ENCODE measurements at places on chromosomes 3 and 15.

DNA sequence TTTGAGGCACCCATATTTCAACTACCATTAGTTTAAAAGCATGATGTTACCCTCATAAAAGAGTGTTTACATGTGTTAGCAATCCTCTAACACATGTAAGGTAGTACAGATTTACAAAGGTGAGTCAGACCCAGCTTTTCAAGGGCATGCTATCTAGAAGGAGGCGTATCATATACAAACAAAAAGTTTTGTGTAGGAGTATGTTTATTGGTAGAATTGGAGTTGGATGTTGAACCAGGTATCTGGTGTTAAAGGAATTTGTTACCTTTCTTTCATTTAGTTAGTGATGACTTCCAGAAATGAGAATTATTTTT lies 2.4 kb downstream of the HACD3 start:
- peak; percentile 80 for DNase-seq

DNA sequence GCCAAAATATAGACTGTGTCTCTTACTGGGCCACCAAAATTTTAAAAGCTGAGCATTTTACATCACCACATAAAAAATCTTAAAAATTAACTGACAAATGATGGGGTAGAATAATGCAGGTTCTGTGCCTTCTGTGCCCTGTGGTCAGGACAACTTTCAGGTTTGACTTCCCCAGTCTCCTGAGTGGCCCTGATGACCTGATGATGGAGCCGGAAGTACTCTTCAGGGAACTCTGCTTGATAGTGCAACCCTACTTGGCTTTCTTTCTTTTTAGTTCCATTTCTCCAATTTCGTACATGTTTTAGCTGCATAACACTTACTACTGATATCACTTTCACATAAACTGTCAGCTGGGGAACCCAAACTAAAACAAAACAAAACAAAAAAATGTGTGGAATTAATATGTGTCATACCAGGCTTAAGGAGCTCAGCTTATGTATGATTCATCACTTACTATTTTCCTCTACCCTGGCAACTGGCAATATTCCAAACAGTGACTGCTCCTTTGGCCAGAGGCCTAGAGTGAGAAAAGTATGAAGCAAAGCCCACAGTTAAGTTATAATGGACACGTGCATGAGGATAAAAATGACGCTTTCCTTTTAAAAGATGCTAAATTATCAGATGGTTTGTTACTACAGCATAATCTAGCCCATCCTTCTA lies 194.3 kb downstream of the BCHE start:
- DNase-seq, result peak; percentile 99

DNA sequence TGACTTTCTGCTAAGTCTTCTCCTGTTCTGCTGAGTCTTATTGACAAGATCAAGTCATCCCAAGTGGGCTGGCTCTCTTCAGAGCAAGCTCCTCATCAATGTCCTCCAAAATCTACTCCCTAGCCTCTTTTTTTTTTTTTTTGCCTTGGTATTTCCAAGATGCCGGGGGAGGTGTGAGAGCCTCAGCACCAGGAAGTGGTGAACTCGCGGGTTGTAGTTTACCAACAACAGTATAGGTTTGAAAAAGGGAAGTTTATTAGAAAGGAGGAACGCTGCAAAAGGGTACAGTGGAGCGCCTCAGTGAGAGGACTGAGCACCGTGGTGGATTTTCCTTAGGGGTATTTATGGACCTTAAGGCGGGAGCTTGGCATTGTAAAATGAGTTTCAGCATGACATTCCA lies 94.3 kb upstream of the SGO1 start:
- DNase-seq, result no peak

DNA sequence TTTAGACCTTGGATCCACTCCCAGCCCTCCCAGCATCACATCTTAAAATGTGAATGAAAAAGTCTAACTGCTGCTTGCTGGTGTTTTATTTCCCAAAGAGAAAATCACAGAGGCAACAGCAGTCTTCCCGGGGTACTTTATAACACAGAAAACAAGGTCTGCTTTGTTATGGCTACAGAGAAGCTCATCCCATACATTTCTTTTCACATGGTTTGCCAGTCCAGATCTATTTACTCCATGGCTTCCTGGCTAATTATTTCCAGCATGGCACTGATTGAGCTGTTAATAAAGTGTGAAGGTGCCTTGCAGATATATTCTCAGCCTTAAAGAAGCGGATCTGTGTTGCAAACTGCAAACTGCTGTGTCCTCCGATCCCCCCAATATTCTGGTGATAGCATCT lies 466.1 kb upstream of the CFAP20DC start:
- no peak for DNase-seq

DNA sequence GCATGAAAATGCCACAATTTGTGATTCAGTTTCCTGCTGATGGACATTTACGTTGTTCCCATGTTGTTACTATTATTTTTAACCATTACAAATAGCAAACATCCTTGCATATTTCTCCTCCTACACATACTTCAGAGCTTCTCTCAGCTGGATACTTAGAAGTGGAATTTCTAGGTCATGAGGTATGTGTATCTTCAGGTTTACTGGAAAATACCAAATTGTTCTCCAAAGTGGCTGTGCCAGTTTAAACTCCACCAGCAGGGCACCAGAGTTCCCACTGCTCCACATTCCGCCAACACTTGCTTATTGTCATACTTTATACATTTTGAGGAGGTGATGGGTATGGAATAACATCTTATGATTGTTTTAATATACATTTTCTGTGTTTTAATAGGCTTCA lies 45.7 kb downstream of the PRR23E start:
- no peak for DNase-seq

DNA sequence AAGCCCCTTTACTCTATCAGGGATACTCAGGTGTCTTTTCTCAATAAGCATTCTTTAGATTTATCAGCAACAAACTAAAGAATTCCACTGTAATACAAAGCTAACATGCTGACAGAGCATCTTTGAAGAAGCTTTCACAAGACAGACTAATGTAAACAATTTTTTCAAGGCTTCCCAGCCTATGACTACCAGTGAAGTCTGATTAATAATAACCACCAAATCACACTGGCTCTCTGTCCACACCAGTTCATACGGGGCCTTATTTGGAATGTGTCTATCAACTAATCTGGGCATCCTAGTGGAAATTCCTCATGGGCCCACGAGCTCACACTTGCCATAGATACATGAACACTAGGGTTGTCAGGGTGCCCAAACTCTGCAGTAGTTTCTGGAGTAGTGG lies 84.5 kb downstream of the EFL1 start:
- DNase-seq, result peak; percentile 85

DNA sequence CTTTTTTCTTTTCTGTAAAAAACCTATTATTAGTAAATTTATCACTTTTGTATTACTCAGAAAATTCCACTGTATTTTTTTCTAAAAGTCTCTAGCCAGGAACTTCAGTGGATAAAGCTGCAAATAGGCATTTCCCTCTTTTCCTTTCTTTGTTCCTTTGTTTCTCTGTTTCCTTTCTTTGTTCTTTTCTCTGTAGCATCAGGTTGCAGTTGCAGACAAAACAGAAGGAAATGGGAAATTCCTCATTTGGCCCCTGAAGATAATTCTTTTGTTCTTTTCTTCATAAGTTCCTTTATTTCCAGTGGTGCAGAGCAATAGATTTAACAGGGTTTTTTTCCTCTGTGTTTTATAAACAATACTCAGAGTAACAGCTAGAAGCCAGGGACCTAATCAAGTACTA lies 416.5 kb downstream of the TBL1XR1 start:
- no peak for DNase-seq

- DNase-seq, result no peak
These were observed 101.5 kb upstream of the CRBN start for GRCh38 chr3:3281024-3281423.

DNA sequence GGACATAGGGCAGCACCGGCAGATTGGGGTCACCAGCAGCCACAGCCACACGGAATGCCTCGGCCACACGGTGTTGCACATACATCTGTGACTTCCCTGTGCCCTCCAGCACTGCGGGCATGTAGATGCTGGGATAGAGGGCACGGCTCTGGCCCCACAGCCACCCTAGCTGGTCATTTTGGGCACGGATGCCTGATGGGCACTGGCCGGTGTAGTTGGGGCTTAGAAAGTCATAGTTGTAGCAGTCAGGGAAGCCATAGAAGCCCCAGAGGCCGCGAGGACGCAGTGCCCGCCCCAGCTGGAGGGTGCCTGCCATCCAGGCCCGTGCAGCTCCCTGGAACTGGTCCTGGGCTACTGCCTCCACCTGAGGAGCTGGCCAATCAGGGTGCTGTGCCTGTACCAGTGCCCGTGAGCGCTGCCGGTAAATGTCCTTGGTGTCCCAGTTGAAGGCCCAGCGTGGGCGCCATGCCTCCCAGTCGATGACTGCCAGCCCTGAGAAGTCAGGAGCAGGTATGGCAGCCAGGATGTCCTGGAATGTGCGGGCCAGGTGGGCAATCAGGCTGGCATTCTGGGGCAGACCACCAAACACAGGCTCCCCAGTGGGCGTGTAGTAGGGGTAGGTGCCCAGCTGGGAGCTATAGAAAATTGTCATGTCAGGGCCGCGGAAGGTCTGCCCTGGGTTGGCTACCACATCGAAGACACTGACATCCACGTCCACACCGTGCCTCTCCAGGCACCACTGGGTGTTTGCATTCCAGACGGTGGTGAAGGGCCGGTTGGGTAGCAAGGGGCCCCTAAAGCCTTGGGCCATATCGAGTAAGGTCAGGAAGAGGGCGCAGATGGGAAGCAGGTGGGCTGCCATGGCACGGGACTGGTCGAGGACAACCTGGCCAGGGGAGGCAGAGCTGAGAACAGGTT lies 1.0 kb downstream of the HYAL1 start:
- DNase-seq, result no peak

DNA sequence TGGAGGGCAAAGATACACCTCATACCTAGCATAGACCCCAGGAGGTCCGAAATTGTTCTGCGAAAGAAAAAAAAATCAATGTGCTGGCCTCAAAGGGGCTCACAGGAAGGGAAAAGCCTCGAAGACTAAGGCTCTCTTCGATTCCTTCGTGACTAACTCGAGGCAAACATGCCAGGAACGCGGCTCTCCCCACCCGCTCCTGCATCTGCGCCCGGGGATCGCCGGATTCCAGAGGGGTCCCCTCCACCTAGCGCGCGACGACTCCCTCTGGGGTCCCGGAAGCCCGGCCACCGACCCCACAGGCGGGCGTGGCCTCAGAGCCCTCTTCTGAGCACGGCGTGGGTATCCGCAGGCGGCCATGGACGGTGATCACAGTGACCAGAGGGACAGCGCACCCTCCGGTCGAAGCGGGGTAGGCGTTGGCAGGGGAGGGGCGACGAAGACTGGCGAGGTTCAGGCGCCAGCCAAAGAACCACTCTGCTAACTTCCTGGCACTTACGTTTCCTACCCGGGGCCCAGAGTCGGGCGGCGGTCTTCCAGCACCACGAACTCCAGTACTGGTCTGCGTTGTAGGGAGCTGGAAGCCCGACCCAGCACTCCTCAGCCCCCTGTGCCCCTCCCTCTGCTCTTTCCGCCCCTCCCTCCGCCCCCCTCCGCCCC lies 515 bp upstream of the EIF3J start:
- peak; percentile 88 for DNase-seq

- DNase-seq, result peak; percentile 47
These were observed 24.9 kb downstream of the SIAH2 start for GRCh38 chr3:150737874-150738679.

GRCh38 chr3:21785765-21786437 lies 34.9 kb upstream of the ZNF385D start:
- no peak for DNase-seq

DNA sequence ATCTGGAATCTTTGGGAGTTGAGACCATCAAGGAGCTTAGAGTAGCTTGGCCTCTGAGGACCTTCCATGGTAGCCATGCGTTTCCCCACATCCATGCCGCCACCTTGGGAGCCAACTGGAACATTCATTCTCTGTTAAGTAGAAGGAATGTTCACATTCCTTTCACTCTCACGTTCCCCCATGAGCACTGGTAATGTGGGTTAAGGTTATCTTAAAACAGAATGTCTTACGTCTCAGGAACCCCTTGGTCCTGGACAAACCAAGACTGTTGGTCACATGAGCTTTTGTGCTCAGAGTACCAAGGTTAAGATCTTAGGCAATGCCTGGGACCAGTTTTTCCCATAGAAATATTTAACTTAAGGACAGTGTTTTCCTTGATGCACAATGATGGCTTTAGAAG lies 211.7 kb upstream of the UBE2E1 start:
- DNase-seq, result no peak

All from ELR (cell line).